ENCODE measurements at places on chromosomes 2 and 18.
A peak's percentile ranks its signal among the peaks of the same experiment; 100 is the strongest.

DNA sequence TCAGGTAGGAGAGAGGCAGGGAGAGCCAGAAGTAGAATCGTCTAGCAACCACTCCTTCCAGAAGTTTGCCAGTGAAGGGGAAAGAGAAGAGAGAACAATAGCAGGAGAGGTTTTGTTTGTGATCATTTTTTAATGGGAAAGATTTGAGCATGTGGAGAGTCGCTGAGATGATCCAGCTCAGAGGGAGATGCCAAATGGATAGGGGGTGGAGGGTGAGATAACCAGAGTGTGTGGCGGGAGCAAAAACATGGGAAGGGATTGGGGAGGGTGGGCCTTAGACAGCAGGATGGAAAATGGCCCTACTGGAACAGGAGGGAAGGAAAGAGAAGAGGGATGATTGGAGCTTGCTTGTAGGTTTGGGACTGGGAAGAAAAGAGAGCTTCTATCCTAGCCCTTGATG is 269.8 kb downstream of the GLI2 start:
- DNase-seq = no peak

GRCh38 chr2:226800941-226801784 is 1.5 kb upstream of the IRS1 start:
- DNase-seq = peak; percentile 92

GRCh38 chr18:25351280-25351775 is 638 bp downstream of the ZNF521 start:
- no peak for DNase-seq

DNA sequence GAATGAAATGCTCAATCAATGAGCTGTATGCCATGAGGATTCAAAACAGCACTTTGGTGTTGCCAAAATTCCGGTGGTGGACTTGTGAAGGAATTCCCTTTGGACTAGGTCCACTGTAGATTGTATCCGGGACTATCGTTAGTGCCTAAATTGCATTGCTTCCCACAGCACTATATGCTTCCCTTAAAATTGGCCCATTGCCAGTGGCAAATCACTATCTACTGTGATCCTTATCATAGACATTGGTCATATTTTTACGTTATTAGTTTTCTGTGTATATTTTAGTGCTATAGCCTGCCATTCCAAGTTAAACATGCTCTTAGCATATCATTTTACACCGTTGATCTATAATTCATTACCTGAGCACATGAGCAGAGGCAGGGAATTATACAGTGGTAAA is 1.7 kb downstream of the PJVK start:
- no peak for DNase-seq

GRCh38 chr2:112794841-112795240 is 10.5 kb upstream of the IL1A start:
- no peak for DNase-seq

DNA sequence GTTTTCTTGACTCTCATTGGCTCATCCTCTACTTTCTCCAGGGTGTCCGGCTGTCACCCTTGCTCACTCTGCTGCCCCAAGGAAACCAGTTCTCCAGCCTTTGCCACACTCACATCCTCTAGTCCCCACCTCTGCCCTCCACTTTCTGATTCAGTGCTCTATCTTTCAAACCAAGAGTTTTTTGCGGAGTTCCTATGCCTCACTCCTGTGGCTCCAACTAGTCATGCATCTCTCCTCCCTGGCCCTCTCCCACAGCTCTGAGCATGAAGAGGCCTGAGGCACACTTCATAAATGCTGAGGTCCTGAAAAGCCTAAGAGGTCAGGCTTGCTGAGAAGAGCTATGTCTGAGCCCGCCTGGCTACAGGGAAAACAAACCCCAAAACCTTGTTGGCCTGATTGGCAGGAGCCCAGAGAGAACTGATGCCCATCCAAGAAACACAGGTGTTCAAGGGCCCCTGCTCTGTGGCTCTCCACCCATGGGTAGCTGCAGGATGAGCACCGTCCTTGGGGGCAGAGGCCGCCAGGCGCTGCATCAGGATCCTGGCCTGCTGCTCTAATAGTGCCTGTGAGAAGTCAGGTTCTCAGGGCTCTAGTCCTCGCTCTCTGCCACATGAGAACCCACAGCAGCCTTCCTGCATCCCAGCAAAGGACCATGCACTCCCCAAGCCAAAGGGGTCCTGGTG is 42.1 kb downstream of the HS1BP3 start:
- no peak for DNase-seq

GRCh38 chr2:154704991-154705390 is 6.5 kb downstream of the KCNJ3 start:
- no peak for DNase-seq

GRCh38 chr2:127796389-127796788 is 14.6 kb downstream of the WDR33 start:
- DNase-seq = no peak

Measured in hepatic stellate cell (primary cell).